ENCODE measurements at places on chromosomes 16 and 17.

GRCh38 chr17:55728833-55729232, 6.2 kb upstream of the TMEM100 start:
- DNase-seq = peak; percentile 33

DNA sequence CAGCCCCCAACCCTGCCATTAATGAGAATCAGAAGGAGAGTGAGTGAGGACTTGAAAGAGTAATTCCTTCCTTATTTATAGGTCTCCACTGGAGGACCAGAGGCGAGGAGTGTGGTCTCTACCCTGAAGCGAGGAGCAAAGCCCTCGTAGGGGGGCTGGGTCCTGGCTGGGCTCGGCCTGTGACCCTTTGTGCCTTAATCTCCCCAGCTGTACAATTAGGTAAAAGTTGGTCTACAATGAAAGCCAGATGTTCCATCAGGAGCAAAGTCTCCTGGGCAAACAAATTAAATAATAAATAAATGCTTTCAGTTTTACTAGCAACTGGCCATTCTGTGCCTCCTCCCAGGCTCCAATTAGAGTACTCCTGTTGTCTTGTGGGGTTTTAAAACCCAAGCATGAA, 523.5 kb upstream of the SALL1 start:
- DNase-seq = no peak

- no peak for DNase-seq
Observed at GRCh38 chr16:81808933-81809480, 29.9 kb downstream of the PLCG2 start.

GRCh38 chr17:81954131-81955057, 6.6 kb downstream of the NOTUM start:
- no peak for DNase-seq

- no peak for DNase-seq
Observed at GRCh38 chr16:48129926-48130325, 25.9 kb downstream of the ABCC12 start.

GRCh38 chr16:49194537-49195236, 87.0 kb downstream of the CBLN1 start:
- no peak for DNase-seq

DNA sequence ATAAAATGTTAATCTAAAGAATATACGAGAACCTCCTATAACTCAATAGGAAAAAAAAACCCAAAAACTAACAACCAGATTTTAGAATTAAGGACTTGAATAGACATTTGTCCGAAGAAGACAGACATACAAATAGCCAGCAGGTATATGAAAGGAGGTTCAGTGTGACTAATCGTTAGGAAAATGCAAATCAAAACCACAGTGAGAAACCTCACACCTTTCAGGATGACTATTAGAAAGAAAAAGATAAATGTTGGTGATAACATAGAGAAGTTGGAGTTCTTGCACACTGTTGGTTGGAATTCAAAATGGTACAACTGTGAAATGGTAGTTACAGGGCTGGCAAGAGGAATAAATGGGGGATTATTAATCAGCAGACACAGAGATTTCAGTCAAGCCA, 339.0 kb downstream of the TMEM114 start:
- no peak for DNase-seq

GRCh38 chr17:57440522-57441269, 184.4 kb downstream of the MSI2 start:
- peak; percentile 70 for DNase-seq

DNA sequence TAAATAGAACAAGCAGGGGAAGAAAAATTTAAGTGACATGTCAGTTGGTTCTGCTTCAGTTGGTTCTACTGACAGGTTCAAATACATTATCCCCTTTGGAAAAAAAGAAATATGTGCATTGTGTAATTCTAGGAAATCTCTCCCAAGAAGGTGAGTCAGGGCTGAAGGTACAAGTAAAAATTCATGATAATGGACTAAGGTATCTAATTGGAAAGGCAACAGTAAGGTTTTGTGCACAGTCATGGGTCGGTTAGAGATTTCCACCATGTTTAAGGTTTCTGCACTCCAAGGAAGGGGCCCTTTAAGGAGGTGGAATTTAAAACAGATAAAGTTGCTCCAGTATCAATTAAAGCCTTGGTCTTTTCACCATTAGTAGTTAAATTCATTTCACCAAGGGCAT, 17.9 kb upstream of the B4GALNT2 start:
- DNase-seq = no peak

GRCh38 chr16:85909932-85910853, 11.2 kb downstream of the IRF8 start:
- no peak for DNase-seq

DNA sequence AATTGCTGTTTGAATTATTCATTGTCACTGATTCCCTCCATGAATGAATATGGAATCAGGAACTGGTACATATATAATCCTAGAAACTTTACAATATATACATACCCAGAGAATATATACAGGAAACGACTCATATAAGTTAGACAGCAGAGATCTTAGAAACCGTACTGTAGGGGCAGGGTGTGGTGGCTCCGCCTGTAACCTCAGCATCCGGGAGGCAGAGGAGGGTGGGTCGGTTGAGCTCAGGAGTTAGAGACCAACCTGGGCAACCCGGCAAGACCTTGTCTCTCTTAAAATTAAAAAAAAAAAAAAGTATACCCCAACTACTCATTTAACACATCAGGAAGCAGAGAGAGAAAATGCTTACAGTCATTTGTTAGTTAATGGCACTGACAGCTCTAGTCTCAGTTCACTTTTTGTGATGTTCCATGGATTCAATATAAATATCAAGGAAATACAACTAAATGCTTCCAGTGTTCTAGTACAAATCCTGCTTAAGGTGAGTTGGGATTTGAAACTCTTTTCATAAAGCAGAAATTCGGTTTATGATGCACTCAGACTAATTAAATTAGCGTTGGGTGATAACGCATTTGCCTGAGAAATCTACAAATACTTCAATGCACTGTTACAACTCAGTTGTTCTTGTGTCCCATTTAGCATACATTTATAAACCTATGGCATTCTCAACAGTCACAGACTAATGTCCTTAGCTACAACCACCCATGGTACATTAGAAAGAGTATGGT, 5.6 kb downstream of the GLG1 start:
- no peak for DNase-seq

- no peak for DNase-seq
Observed at GRCh38 chr17:50832864-50833381, 2.5 kb upstream of the WFIKKN2 start.

DNA sequence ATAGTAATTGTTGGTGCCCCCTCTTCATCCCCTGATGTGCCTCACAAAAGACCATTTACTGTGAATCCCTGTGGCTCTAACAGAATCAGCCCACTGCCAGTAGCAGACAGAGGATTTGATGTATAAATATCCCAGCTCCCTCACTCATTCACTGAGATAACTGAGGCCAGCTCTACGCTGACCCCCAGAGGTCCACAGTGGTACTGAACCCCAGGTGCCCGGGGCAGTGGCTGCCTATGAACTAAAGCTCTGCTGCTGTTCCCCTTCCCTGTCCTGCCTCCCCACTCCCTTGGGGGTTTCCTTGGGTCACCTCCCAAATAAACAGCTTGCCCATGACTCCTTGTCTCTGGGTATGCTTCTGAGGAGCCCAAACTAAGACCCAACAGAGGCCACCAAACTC, 295.8 kb downstream of the FOXL1 start:
- no peak for DNase-seq

GRCh38 chr16:68274441-68274840, 10.1 kb downstream of the SLC7A6 start:
- DNase-seq = no peak

- no peak for DNase-seq
Observed at GRCh38 chr16:60771138-60771537, 1265.1 kb downstream of the CDH8 start.

DNA sequence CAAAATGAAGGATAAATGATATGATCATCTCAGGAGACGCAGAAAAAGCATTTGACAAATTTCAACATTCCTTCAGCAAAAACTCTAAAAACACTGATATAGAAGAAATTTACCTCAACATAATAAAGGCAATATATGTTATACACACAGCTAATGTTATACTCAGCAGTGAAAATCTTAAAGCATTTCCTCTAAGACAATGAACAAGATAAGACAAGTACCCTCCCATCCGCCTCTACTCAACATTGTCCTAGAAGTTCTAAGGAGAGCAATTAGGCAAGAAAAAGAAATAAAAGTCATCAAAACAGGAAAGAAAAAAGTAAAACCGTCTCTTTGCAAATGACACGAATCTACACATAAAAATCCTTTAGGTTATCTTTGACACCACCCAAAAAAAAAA, 1432.8 kb downstream of the CDH11 start:
- DNase-seq = no peak

GRCh38 chr16:28192806-28193529, 18.8 kb downstream of the XPO6 start:
- DNase-seq = no peak

GRCh38 chr17:18858567-18859245, 775 bp downstream of the PRPSAP2 start:
- DNase-seq = no peak

DNA sequence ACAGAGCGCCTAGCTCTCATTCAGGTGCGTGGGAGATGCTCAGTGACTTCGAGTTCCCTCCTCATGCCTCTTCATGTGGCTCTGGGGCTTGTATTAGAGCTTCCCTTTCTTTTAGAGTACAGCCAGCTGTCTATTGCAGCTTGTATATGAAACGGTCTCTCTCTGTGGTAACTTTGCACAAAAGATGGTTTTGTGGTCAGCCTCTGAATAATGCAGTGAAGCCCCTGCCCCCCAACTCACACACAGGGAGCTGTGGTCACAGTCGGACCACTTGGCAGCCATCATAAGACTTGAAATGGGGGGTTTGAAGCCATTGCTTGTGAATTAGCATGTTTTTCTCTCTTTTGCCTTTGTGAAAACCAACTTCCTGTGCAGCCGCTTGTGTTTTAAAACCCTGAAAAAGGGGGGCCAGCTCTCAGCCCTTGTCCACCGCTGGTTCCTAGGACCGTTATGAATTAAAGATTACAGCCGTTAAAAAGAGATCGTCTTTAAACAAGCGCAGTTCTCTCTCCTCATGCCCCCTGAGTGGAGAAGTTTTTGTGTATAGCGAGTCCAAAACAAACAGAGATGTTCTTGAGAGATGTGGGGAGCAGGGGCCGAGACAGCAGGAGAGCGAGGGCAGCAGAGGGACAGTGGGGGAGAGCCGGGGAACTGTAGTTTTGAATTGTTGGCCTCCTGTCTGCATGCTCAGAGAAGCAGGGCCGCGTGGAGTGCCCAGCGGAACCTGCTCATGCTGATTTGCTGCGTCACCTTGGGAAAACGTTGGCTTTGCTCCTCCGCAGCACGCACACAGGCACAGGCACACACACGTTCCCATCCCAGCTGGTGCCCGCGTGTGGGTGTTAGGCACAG, 199.0 kb downstream of the MSI2 start:
- DNase-seq = no peak

All from fibroblast of the aortic adventitia (primary cell).